ENCODE measurements at places on chromosomes 7 and 10. TPM values are rescaled to one million over a fixed set of nuclear protein-coding genes. Genes with fewer than 3 reads are reported as not detected.

DNA sequence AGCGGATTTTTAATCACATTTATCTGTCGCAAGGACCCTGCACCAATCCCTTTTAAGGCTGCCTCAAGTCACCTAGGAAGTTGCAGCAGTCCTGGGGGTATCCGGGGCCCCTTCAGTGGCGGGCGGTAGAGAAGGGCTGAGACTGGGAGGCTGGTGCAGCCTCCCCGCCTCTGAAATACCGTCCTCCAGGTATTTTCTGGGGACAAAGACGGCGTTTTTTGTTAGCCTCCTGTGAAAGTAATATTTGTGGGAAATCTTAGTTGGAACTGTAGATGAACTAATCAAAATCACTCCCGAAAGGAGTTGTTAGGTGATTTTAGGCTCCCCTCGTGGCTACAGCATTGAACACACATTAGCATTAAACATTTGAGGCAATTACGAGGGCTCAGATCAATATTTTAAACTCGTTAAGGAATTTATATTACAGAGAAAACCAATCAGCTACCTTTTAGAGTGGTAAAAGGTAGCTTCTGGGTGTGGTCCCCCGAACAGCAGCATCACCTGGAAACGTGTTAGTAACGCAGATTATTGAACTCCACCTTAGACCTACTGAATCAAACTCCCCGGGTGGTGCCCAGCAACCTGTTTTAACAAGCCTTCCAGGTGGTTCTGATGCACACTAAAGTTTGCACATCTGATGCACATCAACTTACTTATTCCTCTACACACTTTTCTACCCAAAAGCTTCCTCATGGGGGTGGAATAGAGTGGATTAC, 530 bp upstream of the ANXA7 start:
- DNase-seq = no peak
- peak overlapping the region; percentile 58 for H3K27ac ChIP-seq
- peaks cover 24% of the 10 kb centered on the region for H3K4me1 ChIP-seq
- peak overlapping the region; percentile 94 for H3K4me3 ChIP-seq
- peaks cover 2% of the 10 kb centered on the region for H3K27me3 ChIP-seq
- H3K36me3 ChIP-seq = peaks cover 16% of the 10 kb centered on the region

- H3K27ac ChIP-seq = no peak overlapping the region
- H3K4me1 ChIP-seq = no peaks in the 10 kb centered on the region
- no peaks in the 10 kb centered on the region for H3K36me3 ChIP-seq
- peaks cover 3% of the 10 kb centered on the region for H3K27me3 ChIP-seq
Measured at GRCh38 chr7:48454750-48455192, 283.5 kb downstream of the ABCA13 start.

DNA sequence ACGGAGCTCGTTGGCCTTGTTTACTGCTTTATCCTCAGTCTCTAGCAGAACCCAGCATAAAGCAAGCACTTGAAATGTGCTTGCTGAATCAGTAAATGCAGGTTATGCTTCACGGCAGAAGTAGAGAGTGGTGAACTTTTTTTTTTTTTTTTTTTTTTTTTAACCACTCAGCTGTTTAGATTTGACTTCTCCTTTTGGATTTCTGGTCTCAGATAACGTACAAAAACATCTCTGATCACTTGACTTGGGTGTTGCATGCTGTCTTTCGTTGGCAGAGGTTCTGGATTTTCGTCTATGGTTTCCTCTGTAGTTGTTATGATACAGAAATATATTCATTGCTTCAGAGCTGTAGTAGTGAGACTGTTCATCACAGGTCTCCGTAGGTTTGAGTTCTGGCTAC, 242.5 kb upstream of the HABP2 start:
- H3K27ac ChIP-seq = no peak overlapping the region
- H3K4me1 ChIP-seq = no peaks in the 10 kb centered on the region
- no peaks in the 10 kb centered on the region for H3K36me3 ChIP-seq
- peaks cover 7% of the 10 kb centered on the region for H3K27me3 ChIP-seq
- H3K4me3 ChIP-seq = no peak overlapping the region

- H3K4me1 ChIP-seq = peaks cover 1% of the 10 kb centered on the region
- H3K27me3 ChIP-seq = peaks cover 2% of the 10 kb centered on the region
- no peak for DNase-seq
- H3K4me3 ChIP-seq = no peak overlapping the region
- H3K27ac ChIP-seq = no peak overlapping the region
- H3K36me3 ChIP-seq = no peaks in the 10 kb centered on the region
Measured at GRCh38 chr10:3682745-3683144, 102.3 kb downstream of the KLF6 start.

GRCh38 chr10:22228167-22228938, 10.5 kb upstream of the EBLN1 start:
- peak overlapping the region; percentile 89 for H3K4me3 ChIP-seq
- peaks cover 24% of the 10 kb centered on the region for H3K4me1 ChIP-seq
- no peak for DNase-seq
- H3K27ac ChIP-seq = peak overlapping the region; percentile 96
- peaks cover 5% of the 10 kb centered on the region for H3K36me3 ChIP-seq

DNA sequence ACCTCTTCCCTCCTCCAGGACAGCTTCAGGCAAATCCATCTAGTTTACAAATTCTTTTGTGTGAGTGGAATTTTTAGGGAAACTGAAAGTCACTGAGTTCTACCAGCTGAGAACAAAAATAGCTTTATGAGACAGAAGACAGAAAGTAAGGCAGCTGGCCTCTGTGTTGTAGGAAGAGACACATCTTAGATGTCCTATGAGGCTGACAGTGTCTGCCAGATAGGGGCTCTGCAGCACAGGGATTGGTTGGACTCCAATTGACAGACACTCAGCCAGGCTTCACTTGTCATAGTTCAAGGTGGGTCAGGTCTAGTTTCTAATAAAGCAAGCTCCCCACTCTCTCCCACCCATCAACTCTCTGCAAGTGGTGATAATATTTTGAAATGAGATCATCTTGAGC, 574.9 kb downstream of the CCSER2 start:
- H3K4me1 ChIP-seq = no peaks in the 10 kb centered on the region
- H3K27me3 ChIP-seq = no peaks in the 10 kb centered on the region
- no peak for DNase-seq
- no peaks in the 10 kb centered on the region for H3K36me3 ChIP-seq

GRCh38 chr7:27917774-27918314, 177.9 kb downstream of the TAX1BP1 start:
- peaks cover 2% of the 10 kb centered on the region for H3K27me3 ChIP-seq
- H3K4me1 ChIP-seq = no peaks in the 10 kb centered on the region
- no peak for DNase-seq
- H3K27ac ChIP-seq = no peak overlapping the region

GRCh38 chr7:150897502-150898474, 45.5 kb downstream of the AOC1 start:
- peaks cover 2% of the 10 kb centered on the region for H3K4me1 ChIP-seq
- no peak for DNase-seq
- peaks cover 43% of the 10 kb centered on the region for H3K27me3 ChIP-seq
- no peak overlapping the region for H3K4me3 ChIP-seq

DNA sequence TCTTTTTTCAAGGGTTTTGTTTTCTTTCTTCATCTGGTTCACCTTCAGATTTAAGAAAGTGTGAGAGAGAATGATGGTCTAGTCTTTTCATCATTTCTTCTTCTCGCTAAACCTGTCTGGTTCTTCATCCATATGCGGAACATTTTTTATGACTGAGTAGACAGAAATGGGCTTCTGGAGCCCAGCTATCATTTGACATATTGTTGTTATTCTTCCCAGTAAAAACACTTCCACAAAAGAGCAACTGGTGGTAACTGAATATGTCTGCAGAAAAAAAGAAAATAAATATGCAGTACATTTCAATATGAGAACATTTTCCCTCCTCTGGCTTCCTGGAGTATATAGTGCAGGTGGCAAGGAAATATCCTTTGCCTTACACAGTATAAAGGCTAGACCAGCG, 209.5 kb downstream of the JCAD start:
- no peak for DNase-seq
- H3K4me1 ChIP-seq = no peaks in the 10 kb centered on the region
- H3K27me3 ChIP-seq = peaks cover 19% of the 10 kb centered on the region
- H3K27ac ChIP-seq = no peak overlapping the region

DNA sequence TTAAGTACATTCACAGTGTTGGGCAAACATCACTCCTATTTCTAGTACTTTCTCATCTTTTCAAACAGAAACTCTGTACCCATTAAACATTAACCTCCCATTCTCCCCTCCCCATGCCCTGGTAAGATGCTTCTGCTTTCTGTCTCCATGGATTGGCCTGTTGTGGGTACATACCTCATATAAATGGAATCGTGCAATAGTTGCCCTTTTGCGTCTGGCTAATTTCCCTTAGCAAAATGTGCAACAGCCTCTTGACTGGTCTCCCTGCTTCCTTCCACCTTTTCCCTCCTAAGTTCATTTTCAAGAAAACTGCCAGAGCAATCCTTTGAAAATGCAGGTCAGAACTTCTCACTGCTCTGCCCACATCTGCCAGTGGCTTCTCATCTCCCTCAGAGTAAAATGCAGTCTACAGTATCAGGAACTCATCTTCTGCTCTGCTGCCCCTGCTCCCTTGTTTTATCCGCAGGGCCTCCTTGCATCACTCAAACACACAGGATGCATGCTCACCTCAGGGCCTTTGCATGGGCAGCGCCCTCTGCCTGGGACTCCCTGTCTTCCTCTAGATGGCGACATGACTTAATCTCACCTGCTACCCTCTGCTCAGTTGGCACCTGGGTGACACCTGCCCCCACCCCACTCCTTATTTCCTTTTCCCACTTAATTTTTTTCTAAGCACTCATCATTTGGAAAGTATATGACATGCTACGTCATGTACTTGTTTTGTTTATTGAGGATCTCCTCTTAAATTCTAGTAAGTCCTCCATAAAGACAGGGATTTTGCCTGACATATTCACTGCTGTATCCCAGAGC, 44.3 kb upstream of the ECHDC3 start:
- no peak overlapping the region for H3K4me3 ChIP-seq
- DNase-seq = no peak
- no peak overlapping the region for H3K27ac ChIP-seq
- peaks cover 13% of the 10 kb centered on the region for H3K27me3 ChIP-seq
- H3K36me3 ChIP-seq = no peaks in the 10 kb centered on the region
- H3K4me1 ChIP-seq = peaks cover 11% of the 10 kb centered on the region

DNA sequence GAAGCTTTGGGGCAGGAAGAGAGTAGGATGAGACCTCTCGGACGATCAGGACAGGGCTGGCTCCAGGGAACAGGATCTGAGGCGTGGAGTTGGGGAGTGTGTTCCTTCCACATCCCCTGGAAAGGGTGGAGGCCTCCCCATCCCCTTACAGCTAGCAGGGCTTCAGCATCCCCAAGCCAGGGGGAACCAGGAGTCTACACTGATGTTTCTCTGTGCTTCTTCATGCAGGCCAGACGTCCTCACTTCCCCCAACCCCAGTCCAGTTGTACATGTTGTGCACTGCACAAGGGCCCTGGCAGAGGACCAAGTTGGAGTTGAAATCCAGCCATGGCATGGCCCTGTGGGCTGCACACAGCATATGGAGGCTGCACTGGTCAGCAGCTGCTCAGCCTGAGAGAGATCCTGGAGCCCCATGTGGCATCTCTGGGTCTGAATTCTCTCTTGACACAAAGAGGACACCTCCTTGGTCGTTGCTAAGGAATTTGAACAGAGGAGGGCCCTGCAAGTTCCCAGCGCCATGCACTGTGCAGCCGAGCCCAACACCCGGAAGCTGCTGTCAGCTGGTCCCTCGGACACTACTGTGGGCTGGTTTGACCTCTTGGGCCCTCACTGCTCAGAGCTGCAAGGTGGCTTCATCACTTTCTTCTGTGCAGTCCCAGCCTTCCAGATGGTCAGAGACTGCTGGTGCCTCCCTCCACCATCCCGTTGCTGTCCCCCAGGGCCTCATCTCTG, 181.1 kb downstream of the DNAJB6 start:
- no peak overlapping the region for H3K27ac ChIP-seq
- H3K36me3 ChIP-seq = no peaks in the 10 kb centered on the region
- DNase-seq = no peak
- no peaks in the 10 kb centered on the region for H3K4me1 ChIP-seq
- H3K4me3 ChIP-seq = no peak overlapping the region

Gene BLNK
- 0.44 TPM for total RNA-seq

Gene EGR2
- total RNA-seq = 1.4 TPM

Gene MINDY3
- total RNA-seq = 23.3 TPM

Gene PLA2G12B
- total RNA-seq = not detected

Gene EBF3
- not detected for total RNA-seq

Gene PLEKHS1
- total RNA-seq = not detected

Measured in activated naive CD8-positive, alpha-beta T cell treated with anti-CD3 and anti-CD28 coated beads, Interleukin-2, amount 10 ng/mL, durations not matched to agents 7 days and 5 days (primary cell).